Spinal cord (tissue), 10 donors: ENCODE measurements at places on chromosomes 11 and 22.

DNA sequence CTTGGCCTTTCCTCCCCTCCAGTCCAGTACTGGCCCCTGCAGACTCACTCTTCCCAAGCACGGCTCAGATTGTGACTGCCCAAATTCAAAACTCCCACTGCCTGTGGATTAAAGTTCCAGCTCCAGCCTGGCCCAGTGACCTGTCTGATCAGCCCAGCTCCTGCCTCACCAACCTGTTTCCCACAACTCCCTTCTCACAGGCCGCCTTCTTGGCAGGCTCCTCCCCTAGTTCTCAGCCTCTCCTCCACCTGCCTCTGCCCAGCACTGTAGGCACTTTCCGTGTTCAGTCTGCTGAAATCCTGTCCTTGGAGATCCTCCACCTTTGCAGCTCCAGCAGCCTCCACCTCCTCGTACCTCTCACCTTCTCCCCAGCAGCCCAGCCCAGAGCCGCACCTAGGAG is 68.6 kb downstream of the MICAL2 start:
- DNase-seq: no peak

- DNase-seq: no peak
Measured at GRCh38 chr11:75734491-75735180, 17.0 kb downstream of the MOGAT2 start.

DNA sequence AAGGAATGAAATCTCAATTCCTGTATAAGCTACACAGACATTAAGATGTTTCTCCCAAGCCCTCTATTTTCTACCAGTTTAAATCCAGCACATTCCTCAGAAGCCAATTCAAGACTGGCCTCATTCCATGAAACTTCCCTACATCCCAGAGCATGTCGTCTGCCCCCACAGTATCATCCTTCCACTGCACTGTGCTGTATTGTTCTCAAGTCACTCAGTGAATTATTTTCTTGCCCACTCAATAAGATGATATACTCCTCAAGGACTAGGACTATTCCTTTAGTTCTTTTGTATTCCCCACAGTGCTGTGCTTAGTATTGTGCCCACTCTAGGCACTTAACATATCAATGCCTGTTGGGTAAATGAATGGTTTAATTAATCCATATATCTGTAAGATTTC is 203.1 kb upstream of the BLID start:
- DNase-seq: peak; percentile 60

DNA sequence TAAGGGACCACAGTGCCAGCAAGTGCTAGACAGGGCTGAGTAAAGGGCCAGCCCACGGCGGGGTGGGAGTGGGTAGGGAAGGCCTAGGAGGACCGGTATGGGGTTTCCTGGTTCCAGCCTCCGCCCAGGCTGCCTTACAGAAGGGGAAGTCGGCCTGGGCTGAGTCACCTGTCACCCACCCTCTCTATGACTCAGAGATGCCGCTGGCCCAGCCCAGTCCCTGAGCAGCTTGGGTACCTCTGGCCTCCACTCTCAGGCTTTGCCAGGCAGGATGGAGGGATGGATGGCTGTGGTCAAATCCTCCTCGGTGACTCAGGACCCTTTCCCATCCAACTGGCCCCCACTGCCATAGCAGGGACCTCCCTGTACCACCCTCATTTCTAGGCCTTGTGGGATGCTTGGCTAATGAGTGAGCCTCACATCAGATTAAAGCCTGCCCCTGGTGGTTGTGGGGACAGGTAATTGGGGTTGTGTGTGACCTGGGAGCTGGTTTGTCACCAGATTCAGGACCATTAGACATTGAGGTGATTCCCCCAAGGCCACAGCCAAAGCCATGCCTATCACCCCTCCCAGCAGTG is 13.9 kb downstream of the SLC35E4 start:
- no peak for DNase-seq

DNA sequence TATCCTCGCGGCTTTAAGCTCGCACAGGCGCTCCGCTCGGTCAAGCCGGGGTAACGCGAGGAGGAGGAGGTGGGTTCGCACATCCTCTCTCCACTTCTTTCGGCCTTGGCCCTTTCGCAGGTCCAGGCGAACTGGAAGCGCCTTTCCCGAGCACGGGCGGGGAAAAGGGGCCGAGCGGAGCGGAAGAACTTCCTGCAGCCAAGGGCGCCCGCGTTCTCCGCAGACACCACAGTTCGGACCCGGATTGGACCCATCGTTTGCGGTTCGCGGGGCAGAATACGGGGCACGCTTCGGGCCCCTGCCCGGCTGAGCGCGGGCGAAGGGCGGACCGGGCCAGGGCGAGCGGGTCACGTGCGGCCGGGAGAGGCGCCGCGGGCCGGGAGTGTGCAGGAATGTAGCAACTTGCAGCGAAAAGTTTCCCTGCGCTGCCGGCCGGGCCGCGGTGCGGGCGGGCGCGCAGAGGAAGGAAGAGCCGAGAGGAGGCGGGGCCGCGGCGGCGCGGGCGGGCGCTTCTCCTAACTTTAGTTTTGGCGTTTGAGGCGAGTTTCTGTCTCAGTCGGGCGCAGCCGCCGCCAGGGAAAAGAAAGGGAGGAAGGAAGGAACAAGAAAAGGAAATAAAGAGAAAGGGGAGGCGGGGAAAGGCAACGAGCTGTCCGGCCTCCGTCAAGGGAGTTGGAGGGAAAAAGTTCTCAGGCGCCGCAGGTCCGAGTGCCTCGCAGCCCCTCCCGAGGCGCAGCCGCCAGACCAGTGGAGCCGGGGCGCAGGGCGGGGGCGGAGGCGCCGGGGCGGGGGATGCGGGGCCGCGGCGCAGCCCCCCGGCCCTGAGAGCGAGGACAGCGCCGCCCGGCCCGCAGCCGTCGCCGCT is at the start of gene YAP1:
Gene YAP1, plus strand, starts transcription at position 552 of the 865 bp plus-strand sequence. CDS start 402 bp downstream, outside the sequence.
- peak; percentile 91 for DNase-seq

- DNase-seq: no peak
Measured at GRCh38 chr11:46557684-46558151, 36.1 kb downstream of the AMBRA1 start.

DNA sequence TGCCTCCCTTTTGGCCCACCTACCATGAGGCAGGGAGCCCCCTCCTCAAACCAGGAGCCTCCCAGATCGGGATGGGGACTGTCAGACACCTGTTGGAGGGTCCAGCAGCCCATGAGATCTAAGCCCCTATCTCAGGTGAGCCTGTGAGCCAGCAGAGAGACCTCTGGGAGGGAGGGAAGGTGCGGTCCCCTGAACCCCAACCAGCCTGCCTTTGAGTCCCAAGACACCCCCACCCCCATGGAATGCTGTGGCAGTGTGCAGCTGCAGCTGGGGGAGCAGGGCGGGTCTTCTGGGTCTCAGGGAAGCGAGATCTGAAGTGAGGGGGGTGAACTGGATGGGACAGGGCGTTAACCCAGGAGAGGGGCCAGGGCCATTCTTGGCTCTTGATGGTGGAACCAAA is 1.4 kb upstream of the CDKN1C start:
- no peak for DNase-seq
